ENCODE measurements at places on chromosomes 1 and 21.

GRCh38 chr21:28751176-28751575, 241.5 kb downstream of the LTN1 start:
- no peak for DNase-seq

GRCh38 chr21:18548249-18548648, 144.7 kb upstream of the TMPRSS15 start:
- DNase-seq: no peak

DNA sequence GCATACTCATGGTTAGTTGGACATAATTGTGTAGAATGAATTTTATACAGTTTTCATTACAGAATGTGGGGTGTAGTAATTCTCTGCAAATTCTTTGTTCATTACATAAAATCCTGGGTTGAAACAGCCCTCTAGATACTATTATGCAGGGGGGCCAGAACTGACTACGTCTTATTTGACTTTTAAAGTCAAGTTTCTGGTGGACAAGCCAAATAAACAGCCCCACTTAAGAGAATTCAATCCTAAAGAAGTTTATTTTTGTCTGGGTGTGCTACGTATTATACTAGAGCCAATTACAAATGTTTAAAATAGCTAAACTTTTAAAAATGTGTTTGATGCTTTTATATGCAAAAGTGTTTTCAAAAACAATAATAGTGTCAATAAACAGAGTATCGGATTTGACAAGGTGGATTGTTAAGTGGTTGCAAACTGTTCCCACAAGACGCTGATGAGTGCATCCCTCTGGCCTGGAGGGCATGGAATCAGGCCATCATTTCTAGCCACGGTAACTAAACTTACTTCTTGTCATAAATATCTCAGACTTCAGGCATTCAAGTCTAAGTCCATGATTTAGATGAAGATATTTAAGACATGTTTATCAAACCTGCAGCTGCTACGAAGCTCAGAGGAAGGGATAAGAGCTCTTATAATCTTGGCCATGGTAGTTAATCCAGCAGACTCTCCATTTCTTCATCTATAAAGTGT, 646.3 kb downstream of the KIF26B start:
- no peak for DNase-seq

- DNase-seq: no peak
Measured at GRCh38 chr1:10059342-10059718, 26.6 kb downstream of the UBE4B start.

DNA sequence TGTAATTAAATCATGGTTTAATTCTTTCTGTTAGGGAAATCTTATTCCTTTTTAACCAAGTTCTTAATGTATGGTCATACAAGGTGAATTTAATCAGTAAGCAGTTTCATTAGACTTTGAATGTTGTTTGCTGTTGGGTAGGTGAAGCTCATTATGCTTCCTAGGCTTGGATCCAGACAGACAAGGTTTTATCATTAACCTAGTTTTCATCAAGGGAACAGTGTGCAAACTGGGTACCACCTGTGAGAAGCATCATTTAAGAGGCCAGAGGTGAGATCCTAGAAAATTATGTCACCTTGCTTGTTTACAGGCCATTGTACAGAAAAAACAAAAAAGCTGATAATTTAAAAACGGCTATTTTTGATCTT, 130.1 kb downstream of the RYR2 start:
- DNase-seq: no peak

DNA sequence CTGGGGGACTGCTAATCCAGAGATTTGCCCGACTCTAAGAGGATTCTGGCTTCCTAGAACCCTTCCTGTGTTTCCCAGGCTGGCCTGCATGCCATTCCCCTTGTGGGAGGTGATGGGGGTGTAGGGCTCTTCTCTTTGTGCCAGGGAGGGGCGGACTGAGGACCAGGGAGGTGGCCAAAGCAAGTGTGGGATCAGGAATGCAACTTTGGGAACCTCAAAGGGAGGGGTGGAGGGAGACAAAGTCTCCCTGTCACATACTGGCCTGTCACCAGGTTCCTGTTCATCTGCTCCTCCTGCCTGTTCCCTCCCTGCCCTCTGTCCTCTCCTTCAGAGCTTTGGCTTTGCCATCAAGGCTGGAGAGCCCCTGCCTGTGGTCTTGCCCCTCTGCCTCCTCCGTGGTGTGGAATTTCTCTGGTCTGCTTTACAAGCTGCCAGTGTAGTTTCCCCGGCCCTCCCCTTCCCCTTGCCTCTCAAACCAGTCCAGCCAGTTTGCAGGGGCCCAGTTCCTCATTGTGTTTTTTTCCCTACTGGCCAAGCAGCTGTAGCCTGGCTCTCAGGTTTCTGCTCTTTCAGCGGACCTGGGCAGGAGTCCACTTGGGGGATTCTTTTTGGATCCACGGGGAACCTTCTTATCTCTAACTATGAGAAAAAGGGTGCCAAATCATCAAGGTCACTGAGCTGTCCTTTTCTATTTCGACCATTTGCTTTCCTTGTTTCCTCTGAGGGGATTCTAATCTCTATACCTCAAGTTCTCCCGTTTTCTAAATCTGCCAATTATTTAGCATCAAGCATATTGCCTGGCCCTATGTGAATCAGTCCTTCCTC, 1.8 kb downstream of the CGN start:
- no peak for DNase-seq

GRCh38 chr1:178594133-178594532, 81.2 kb downstream of the TEX35 start:
- no peak for DNase-seq

- DNase-seq: no peak
Measured at GRCh38 chr1:145827966-145828365, 4.0 kb downstream of the POLR3C start.

DNA sequence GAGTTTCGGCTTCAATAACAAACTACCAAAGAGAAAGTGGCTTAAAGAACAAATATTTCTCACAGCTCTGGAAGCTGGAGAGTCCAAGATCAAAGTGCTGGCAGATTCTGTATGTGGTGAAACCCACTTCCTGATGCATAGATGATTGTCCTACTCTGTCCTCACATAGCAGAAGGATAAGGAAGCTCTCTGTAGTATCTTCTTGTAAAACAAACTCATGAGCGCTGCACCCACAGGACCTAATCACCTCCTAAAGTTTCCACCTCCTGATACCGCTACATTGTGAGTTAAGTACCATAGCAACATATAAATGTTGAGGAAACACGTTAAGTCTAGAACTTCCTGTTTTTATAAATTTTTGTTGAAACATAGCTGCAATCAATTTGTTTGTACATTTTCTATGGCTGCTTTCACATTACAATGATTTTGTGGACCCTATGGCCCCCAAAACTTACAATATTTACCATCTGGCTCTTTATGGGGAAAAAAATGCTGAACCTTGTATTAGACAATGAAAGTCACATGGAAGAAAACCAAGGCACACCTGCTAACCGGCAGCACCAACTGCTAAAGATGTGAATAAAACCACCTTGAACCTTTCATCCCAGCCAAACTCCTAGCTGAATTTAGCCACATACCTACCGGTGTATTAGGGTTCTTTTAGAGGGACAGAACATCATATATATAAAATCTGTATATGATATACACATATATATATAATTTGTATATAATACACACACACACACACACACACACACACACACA, 1423.4 kb downstream of the NCAM2 start:
- DNase-seq: no peak

DNA sequence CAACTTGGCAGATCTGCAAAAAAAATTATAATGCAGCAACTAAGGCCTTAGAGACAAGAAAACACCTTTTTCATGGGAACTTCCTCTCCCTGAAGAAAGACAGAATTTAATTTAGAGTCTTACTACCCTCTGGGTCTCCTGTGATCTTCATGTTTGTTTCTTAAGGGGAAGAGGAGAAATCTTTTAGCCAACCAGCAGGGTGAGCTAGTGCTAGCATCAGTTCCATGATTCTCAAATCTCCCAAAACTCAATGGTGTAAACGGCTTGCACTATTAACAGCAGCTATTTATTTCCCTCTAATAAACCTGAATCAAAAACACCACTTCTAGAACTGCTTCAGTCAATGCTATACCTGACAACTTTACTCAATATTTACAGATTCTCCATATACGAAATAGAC, 3.8 kb downstream of the ZNF644 start:
- DNase-seq: no peak

DNA sequence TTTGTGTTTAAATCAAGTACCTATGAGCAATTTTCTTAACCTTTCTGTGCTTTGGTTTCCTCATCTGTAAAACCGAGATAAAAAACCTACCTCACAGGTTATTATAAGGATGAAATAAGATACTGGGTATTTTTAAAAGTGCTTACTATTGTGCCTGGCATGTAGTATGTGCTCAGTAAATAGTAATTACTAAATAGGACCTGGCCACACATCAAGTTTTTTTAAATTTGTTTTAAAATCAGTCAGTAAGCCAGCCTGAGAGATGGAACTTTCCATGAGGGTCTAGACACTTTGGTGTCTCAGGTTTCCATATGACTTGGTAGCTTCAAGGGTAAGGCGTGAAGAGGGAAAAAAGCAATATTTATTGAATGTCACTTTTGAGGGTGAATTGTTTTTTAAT, 7.0 kb upstream of the ATF3 start:
- no peak for DNase-seq

DNA sequence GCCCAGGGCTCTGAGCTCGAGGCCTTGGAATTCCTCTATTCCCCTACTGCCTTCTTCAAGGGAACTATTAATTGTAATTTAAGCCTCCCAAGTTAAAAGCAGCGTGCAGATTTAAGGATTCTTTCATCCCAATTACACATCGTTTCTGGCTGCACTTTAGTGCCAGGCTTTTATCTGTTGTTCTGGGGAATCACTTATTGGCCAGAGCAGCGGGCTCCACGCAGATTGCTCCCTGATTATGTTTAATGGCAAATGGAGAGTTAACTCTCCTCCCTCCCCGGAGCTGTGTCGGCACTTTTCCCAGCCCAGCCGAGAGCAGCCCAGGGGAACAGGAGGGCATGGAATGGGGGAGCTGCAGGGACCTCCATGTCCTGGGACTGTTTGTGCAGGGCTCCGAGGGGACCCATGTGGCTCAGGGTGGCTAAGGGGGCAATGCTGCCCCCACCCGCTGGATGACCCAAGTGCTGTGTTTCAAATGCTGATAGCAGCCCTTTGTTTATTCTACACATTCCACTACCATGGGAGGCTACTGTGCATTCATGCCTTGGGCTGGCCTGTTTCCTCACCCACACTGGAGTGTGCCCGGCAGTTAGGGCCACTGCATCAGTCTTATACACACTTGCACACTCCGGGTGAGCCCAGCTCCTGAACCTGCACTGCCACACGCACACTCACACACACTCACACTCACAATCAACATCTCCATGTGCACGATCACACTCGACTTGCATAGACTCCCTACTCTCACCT, 93.3 kb upstream of the POU3F1 start:
- DNase-seq: no peak

DNA sequence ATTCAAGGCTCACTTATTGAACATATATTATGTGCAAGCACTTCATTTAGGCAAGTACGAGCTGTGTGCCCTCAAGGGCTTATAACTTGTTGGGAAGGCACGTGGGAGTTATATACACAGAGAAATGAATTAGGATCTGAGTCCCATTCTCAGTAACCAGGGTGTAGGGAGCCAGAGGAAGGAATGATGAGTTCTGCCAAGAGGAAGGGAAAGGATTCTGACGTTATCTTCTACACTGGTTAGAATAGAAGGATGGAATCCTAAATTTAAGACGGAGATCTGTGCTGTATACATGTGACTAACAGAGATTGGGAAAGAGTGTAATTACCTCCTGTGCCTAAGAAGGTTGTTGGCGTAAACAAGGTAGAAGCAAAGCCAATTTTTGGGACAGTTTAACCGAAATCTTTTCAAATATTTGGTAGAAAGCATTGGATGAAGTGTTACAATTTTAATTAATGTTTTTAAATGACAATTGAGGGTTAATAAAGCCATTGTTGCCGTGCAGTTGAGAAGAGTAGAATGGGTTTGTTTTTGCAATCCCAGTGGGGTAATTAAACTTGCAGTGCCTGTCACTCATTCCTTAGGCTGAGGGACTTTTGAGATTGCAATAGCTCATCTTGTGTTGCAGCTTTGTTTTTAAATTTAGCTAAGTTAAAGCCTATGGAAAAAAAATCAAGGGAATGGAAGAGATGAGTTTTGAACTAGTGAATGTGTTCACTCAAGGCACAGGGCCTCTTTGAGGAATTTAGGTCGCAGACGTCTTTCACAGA, 177.2 kb downstream of the NFIA start:
- DNase-seq: no peak

DNA sequence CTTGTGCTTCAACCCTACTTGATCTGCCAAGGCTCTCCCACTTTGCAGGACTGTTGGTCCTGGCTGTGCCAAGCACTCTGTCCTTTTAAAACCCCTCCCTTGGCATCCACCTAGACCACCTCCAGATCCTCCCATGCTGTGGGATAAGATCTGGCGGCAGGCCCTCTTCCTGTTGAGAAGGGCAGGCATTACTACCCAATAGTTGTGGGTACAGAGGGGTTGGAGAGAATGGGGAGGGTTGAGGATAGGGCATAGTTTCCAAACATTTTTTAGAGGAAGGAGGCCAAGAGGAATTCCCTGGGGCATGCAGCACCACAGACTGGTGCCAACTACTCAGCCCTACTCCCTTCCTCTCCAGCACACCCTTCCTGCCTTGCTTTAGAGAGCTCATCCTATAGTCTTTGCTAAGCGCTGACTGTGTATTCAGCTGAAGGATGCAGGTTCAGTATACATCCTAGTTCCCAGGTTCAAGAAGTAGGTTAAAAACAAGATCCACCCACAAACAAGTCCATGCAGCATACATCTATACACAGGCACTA, 70.7 kb downstream of the TRABD2B start:
- no peak for DNase-seq

- no peak for DNase-seq
Measured at GRCh38 chr1:34865573-34865972, 6.0 kb upstream of the SMIM12 start.

DNA sequence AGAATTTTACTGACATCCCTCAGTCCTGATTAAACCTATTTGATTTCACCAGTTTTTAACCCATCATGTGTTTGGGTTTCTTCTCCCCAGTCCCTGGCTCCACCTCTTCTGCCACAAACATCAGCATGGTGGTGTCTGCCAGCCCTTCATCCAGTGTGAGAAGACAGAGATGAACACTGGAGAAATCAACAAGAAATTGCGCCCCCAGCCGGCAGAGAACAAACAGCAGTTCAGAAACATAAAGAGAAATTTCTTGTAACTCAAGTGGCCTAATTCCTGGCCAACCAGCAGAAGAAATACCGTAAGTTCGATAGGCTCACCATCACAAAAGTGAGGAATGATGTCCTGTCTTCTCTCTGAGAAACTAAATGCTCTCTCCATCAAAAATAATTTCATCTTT, 18.3 kb downstream of the S100A11 start:
- no peak for DNase-seq
